ENCODE measurements at places on chromosomes 4 and X. TPM values are rescaled to one million over a fixed set of nuclear protein-coding genes. Genes with fewer than 3 reads are reported as not detected.

The AMOT gene
- polyA plus RNA-seq: 12.5 TPM

- DNase-seq: no peak
These were observed 93.5 kb downstream of the GRXCR1 start for GRCh38 chr4:42985976-42986375.

DNA sequence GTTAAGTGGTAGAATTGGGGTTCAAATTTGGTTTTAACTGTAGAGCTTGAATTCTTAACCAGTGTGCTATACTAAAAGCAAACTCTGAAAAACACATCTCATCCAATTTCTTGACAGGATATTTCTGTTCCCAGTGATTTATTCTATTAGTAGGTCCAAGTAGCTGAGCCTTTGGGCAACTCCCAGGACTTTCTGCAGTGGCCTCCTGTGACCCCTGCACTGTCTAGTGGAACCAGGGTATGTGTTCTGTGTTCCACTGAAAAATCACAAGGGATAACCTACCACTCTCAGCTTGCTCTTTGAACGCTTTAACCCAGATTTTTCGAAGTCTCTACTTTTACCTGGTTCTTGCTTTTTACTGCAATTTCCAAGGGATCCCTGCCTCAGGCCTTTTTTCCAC is 58.0 kb upstream of the SCOC start:
- DNase-seq: no peak

The ZFYVE28 gene
- polyA plus RNA-seq: 1.3 TPM

DNA sequence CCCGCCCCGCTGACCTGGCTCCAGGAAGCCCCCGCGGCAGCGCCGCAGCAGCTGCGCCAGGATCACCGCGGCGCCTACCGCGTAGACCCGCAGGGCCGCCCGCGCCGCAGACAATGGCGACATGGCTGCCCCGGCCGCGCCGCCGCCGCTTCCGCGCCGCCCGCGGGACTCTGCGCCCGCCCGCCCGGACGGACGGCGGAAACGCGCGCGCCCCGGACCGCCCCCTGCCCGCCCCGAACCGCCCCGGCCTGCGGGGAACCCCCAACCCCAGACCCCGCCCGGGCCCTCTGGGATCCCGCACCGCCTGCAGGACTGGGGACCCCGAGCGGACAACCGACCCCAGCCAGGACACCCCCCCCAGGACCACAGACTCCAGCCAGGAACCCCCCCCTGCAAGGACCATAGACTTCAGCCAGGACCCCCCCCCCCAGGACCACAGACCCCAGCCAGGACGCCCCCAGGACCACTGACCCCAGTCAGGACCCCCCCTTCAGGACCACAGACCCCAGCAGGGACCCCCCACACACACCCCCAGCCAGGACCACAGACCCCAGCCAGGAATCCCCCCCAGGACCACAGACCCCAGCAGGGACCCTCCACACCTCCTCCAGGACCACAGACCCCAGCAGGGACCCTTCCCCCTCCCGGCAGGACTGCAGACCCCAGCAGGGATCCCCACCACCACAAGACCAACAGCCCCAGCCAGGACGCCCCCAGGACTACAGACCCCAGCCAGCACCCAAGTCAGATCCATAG is at the start of the genes DHRSX and ZBED1:
Gene DHRSX (minus strand): TSS at position 174 of the 756 bp plus-strand sequence. CDS start 51 bp downstream, at position 123.
Gene ZBED1 (minus strand): TSS at position 174 of the 756 bp plus-strand sequence. CDS start 10,257 bp downstream, outside the sequence.
- DNase-seq: peak; percentile 66

DNA sequence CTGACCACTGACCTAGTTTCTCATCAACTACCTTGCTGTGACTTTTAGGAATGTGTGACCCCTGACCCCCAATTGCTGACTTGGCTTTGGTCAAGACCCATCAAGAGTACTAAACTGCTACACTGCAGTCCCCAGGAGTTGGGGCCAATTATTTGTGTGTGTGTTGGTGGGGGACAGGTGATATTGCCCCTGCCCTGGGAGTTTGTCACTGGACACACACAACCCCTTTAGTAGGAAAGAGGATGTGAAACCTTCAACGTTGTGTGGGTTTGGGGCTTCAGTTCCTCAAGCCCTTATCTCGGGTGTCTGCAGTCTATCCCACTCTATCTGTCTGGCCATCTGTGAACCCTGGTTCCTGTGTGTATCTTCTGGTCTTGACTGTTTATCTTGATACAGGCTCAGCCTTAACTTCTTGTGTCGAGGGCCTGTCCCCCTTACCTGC is 6.5 kb downstream of the SASH3 start:
- no peak for DNase-seq

GRCh38 chrX:15505101-15505500 is 4.5 kb downstream of the BMX start:
- no peak for DNase-seq

DNA sequence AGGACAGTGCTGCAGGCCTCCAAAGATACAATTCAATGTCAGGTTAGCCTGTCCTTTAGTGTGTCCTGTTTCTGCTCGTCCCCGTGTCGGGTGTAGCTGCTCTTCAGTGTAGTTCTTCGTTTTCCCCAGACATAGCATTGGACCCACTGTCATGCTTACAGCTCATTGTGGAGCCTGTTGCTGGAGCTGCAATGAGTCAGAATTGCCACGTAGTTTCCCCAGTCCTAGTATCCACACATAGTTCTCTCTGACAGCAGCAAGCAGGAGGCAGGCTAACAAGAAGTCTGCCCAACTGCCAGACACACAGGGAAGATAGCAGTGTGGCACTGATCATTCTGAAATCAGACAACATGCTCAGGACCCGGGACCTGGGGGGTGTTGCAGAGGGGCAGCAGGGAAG is 49.2 kb downstream of the MOSPD2 start:
- DNase-seq: peak; percentile 65

DNA sequence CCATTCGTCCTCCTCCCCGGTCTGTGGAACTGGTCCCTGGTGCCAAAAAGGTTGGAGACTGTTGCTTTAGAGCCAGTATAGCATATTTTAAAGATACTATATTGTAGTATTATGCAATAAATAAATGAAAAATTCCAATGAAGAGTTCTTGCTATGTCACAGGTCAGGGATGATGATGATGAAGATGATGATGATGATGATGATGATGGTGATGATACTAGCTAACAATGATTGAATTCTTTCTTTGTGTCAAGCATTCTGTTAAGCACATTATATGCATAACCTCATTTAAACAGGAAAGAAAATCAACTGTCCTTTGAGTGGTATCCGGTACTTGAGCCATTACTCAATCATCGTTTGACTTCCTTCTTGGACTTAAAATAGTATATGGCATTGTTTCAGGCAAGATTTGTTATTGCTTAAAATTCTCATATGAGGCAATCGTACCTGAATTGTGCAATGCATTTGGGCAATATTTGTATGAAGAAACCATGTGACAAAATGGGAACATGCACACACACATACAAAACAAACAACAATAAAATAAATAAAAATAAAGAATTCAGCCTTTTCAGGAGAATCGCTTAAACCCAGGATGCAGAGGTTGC is 22.8 kb upstream of the TLR2 start:
- DNase-seq: peak; percentile 75

DNA sequence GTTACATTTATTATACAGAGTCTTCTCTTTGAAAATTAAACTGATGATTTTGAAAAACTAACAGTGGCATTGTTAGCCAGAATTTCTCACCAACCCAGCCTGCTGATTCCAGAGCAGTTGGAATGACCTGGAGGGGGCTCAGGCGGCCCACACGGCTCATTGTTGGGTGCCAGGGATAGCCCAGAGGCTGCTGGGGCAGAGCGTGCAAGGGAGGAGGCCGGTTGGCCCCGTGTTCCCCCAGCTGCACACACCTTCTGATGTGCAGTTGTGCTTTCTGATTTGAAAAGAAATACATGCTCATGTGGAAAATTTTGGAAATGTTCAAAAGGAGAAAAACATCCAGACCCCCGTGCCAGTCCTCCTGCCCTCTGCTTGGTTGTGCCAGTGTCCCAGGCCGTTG is 20.6 kb downstream of the WFS1 start:
- DNase-seq: no peak

DNA sequence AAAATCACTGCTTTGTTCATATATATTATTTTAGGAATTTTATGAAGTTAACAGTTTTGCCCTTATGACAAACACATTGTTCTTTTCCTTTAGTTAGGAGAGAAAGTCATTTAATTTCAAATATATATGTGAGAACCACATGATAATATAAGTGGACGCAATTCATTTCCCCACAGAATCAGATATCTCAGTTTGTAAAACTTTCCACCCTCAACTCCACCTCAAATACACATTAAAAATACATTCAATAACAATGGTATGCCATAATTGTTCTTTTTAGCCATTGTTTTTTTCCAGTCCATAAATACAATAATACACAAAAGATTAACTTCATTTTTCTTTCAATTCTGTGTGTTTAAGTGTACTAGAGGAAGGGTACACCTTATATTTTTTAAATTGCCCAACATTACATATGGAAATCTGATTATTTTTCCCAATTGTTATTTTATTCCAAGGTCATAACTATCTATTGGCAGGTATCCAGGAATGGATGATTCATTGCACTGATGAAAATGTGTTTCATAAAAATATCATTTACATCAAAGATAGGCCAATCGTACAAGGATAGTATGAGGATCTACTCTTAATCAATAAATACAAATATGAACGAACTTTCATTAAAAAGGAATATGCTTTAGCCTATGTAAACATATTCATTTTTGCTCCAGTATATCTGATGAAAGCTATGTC is 125.0 kb downstream of the PPP3CA start:
- no peak for DNase-seq

DNA sequence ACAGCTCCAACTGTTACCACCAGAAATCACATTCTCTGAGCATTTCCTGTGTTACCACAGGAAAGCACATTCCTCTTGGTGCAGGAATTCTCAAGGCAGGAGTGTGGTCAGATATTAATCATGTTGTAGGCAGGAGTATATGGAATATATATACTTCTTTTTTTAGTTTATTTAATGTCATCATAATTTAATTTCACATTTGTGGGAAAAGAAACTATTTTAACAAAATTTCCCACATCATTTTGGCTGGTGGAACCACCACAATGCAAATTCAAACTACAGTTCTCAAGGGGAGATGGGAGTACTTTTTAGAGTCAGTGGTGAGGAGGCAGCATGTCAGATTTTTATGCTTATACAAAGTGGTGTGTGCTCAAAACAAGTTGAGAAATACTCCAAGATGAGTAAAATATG is 139.0 kb downstream of the ATP10D start:
- no peak for DNase-seq

The RTL5 gene
- polyA plus RNA-seq: 10.4 TPM

- no peak for DNase-seq
These were observed 66.1 kb upstream of the PRKX start for GRCh38 chrX:3779546-3779945.

The GNRHR gene
- polyA plus RNA-seq: not detected

DNA sequence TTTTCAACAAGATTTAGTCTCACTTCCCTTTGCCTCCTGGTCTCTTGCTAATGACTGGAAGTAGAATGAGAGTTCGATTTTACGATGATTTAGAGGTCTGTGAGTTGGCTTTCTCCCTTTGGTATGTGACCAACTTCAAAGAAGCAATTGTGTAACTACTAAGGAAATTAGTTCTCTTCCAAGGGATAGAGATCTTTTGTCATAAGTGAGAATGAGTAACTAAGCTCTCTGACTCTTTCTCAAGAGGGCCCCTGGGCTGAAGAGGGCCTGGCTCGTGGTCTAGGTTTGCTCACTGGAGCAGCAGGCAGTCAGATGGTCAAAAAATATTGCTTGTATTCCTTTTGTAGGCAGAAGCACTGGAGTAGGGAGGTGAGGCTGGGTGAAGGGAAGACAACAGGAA is 176.3 kb downstream of the ENOX2 start:
- DNase-seq: peak; percentile 67

The UGT2B11 gene
- polyA plus RNA-seq: not detected

DNA sequence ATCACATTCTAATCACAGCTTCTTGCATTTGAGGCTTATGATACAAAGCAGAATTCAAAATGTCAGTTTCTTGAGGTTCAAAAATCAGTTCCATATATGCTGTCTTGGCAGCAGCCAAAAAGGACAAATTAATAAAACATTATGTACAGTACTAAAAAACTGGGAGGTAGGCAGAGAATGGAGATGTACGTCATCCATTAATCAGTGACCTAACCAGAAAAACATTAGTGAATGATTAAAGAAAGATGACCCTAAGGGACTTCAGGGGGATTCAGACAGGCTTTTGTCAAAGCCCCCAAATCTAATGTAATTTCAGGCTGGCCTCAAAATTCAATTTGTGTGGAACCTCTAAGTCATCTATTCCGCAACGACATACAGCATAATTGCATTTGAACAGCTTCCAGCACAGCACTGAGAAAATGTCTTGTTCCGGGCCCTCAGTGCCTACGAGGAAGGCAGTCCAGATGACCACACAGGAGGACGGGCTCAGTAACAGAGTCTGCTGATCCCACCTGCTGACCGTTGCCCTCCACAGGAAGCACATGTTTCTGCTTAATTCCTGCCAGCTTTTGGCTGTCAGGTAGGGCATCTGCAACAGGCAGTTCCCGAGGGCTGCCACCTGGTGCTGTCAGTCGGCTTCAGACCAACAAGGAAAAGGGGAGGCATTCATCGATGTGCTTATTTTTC is 83.8 kb upstream of the HHIP start:
- DNase-seq: peak; percentile 13

GRCh38 chr4:150119492-150119891 is 41.2 kb downstream of the DCLK2 start:
- DNase-seq: peak; percentile 33

- no peak for DNase-seq
These were observed 8.1 kb upstream of the TBC1D25 start for GRCh38 chrX:48531358-48531959.

DNA sequence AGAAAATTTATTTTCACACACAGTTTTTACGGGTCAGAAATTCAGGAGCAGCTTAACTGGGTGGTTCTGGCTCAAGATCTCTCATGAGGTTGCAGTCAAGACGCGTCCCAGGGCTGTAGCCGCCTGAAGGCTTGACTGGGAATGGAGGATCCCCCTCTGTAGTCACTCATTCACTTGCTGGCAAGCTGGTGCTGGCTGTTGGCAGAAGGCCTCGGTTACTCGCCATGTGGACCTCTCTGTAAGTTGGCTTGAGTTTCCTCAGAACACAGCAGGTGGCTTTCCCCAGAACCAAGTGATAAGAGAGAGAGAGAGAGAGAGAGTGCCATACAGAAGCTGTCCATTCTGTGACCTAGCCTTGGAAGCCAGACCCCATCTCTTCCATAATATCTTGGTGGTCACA is 132.8 kb downstream of the DCLK2 start:
- DNase-seq: no peak

DNA sequence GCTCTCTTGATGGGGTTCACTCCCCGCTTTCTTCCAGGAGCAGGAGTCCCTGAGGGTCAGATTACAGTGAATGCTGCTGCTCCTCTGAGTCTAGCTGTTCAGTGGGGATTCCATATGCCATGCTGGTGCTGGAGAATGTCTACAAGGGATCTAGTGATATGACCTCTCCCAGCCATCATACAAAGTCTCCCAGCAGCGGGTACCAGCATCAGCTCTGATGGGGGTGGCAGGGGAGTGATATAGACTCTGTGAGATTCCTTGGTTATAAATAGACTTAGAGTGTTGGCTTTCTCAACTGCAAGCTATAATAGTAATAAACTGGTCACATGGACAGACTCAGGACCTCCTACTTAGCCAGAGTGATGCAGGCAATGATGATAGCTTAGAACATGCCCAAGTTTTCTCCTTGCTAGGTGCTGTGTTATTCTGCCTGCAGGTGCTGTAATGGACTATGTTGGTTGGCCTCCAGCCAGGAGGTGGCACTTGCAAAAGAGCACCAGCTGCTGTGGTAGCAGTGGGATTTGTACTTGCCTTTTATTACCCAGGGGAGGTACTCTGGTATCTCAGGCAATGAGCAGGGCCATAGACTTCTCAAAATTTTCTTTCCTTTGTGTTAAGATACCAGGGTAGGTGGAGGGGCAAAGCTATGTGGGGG is 202.9 kb downstream of the CHIC1 start:
- no peak for DNase-seq

- peak; percentile 35 for DNase-seq
These were observed 579.7 kb downstream of the SPRY1 start for GRCh38 chr4:123976285-123976684.

The SORCS2 gene
- polyA plus RNA-seq: 4.4 TPM
